Activated T-cell treated with anti-CD3 and anti-CD28 coated beads, Interleukin-2, amount 50 U/mL, for 24 hours (primary cell): ENCODE measurements at places on chromosomes 2 and 18.

DNA sequence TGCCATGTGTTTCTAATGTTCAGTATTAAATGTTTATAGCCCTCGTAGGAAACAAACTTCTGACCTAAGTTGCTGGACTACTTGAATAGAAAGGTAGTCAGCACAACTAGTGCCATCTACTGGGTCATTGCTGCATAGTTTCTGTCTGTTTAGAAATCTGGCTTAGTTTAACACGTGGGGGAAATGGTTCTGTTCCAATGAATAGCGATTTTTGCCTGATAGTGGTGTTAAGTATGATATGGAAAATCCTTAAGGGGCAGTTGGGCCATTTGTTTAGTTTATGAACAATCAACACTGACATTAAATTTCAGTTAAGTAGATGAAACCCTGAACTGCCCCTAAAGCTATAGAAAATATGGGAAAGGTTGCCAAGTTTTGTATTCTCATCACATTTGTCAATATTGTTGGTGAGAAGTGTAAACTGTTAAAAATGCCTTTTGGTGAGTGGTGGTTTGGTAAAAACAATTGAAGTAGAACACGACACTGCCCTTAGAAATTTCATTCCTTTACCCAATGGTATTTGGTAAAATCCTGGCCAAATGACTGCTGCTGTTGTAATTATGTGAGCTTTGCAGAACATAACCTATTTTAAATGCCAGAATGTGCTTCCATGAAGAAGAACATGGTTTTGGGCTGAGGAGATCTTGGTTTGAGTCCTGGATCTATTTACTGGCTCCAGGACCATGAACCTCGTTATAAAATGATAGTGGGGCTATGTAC, 13.2 kb downstream of the NABP1 start:
- DNase-seq, result no peak

DNA sequence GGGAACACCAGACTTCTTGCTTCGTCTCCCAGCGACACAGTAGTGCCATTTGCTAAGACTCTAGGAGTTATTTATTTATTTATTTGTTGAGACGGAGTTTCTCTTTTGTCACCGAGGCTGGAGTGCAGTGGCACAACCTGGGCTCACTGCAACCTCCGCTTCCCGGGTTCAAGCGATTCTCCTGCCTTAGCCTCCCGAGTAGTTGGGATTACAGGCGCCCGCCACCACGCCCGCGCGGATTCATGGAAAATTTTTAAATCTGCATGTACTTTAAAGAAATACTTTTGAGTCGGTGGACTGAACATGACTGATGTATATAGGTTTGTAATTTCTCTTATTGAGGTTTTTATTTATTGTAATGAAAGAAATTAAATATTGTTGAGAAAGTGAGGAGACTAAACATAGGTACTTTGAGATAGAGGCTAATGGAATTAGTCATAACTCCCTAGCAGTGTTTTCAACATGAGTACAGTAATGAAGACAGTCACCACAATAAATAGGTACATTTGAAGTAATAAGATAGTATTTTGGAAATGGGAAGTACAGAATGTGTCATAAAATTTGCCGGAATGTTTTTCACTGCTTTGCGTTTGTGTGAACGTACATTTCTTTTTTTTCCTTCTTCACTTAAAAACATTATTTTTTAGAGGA, 983 bp downstream of the MTX2 start:
- peak; percentile 31 for DNase-seq

DNA sequence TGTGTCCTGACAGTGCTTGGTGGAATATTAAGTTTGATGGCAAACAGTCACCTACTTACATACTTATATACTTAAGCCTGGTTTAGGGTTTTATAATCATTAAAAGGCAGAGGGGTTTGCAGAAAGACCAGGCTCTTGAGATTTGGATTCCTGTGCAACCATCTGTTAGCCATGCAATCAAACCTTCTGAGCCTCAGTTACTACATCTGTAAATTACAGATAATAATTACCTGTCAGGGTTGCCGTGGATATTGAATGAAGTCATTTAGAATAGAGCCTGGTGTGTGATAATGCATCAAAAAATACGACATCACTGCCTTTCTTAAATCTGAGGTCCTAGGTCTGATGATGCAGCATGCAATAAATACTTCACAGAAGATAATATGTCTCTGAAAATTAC, 152.9 kb downstream of the ARHGAP28 start:
- DNase-seq, result no peak

- DNase-seq, result no peak
Measured at GRCh38 chr2:58720770-58721697, 479.9 kb upstream of the FANCL start.

DNA sequence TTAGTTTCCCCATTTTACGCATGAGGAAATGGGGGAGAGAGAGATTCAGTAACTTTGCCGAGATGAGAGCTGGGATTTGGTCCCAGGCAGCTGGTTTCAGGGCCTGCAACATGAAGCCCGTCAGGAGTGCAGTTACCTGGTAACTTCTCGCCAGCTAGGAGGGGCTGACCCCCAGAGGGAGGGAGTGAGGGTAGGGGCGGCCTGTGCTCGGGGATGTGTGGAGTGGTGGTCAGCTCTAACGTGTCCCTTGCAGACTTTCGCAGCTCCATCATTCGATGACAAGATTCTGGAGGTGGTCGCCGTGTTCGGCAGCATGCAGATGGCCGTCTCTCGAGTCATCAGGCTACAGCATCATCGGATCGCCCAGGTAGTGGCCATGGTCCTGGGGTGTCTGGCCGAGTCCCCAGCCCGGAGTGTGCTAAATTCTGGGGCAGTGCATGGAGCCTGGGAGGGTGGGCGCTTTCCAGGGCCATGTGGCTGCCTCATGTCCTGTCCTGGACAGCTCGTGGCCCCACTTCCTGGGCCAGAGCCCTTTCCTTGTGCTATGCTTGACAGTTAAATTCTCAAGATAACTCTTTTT, 103.8 kb downstream of the DGKD start:
- DNase-seq, result no peak
